ENCODE measurements at places on chromosomes 12 and 14. TPM values are rescaled to one million over a fixed set of nuclear protein-coding genes. Genes with fewer than 3 reads are reported as not detected.

LARP4 gene
- 40.8 TPM for total RNA-seq

MBD6 gene
- total RNA-seq, result 8.6 TPM

SELPLG gene
- 0.26 TPM for total RNA-seq

SLC17A8 gene
- not detected for total RNA-seq

LHX5 gene
- total RNA-seq, result not detected

ESRRB gene
- total RNA-seq, result not detected

TSHR gene
- total RNA-seq, result not detected

Measured in dermis microvascular lymphatic vessel endothelial cell (primary cell).